ENCODE measurements at places on chromosomes 4 and X. TPM values are rescaled to one million over a fixed set of nuclear protein-coding genes. Genes with fewer than 3 reads are reported as not detected.

The PPP1R2C gene
- not detected for polyA plus RNA-seq

The ADH1B gene
- 9.6 TPM for polyA plus RNA-seq

The CD40LG gene
- 0.81 TPM for polyA plus RNA-seq

The BMPR1B gene
- polyA plus RNA-seq = 1.2 TPM

The ARMCX1 gene
- 37.1 TPM for polyA plus RNA-seq

The MND1 gene
- polyA plus RNA-seq = 6.8 TPM

The HCFC1 gene
- polyA plus RNA-seq = 33.3 TPM

The GRIA3 gene
- 0.43 TPM for polyA plus RNA-seq

The DACH2 gene
- polyA plus RNA-seq = 1.9 TPM

The PRDM5 gene
- polyA plus RNA-seq = 14.7 TPM

The CTAG1A gene
- polyA plus RNA-seq = not detected

The TMPRSS11A gene
- 0.04 TPM for polyA plus RNA-seq

The SMIM43 gene
- polyA plus RNA-seq = 0.48 TPM

The ANOS1 gene
- 5.9 TPM for polyA plus RNA-seq

GRCh38 chr4:80911458-80911857, 119.0 kb upstream of the BMP3 start:
- DNase-seq = no peak

- no peak for DNase-seq
Measured at GRCh38 chrX:143623657-143624056, 12.2 kb downstream of the SLITRK4 start.

- no peak for DNase-seq
Measured at GRCh38 chr4:41989994-41990364, 351 bp upstream of the SLC30A9 start.

GRCh38 chrX:78658845-78659744, at the start of gene RTL3:
RTL3 (minus strand) TSS chrX:78659328; CDS start chrX:78658420, 908 bp downstream.
- DNase-seq = no peak

- DNase-seq = no peak
Measured at GRCh38 chrX:119132316-119132715, 4.7 kb upstream of the KIAA1210 start.

GRCh38 chr4:65538571-65538970, 131.7 kb downstream of the EPHA5 start:
- no peak for DNase-seq

GRCh38 chr4:56655209-56655626, 25.9 kb downstream of the HOPX start:
- no peak for DNase-seq

DNA sequence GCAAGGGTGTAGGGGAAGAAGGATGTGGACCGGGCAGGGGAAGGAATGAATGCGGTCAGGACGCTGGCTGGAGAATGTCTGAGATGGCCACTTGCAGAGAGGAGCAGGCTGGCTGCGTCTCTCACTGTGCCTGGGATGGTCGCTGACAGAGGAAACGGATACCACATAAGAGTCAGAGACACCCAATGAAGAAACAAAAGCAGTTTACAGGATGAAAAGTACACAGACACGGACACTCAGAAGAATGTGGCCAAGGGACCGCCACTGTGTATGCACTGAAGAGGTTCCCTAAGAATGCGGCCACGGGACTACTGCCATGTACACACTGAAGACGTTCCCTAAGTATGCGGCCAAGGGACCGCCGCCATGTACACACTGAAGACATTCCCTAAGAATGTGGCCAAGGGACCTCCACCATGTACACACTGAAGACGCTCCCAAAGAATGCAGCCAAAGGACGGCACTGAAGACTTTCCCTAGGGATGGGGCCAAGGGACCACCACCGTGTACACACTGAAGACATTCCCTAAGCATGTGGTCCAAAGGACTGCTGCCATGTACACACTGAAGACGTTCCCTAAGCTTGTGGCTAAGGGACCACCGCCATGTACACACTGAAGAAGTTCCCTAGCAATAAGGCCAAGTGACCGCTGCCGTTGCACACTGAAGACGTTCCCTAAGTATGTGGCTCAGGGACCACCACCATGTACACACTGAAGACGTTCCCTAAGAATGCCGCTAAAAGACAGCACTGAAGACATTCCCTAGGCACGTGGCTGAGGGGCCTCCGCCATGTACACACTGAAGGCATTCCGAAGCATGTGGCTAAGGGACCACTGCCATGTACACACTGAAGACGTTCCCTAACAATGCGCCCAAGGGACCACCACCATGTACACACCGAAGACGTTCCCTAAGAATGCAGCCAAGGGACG, 32.2 kb downstream of the DHRSX start:
- no peak for DNase-seq

DNA sequence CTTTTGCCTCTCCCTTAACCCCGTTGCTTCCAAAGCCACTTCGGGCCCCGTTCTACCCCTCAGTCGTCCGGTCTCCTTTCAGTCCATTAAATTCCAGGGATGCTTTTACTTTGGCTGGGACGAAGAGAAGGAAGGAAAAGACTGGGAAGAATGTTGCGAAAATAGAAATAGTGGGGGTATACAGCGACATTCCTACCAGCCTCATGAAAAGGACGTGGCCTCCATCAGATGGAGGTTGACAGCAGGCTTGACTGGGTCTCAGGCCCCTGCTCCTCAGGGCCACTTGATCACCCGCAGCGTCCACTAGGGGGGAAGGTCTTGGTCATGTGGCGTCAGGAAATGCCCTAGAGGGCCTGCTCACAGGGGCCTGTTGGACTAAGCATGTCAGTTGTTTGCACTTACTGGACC, 657 bp upstream of the ANKRD50 start:
- no peak for DNase-seq

- peak; percentile 30 for DNase-seq
Measured at GRCh38 chr4:133147921-133148689, 989 bp upstream of the PCDH10 start.

DNA sequence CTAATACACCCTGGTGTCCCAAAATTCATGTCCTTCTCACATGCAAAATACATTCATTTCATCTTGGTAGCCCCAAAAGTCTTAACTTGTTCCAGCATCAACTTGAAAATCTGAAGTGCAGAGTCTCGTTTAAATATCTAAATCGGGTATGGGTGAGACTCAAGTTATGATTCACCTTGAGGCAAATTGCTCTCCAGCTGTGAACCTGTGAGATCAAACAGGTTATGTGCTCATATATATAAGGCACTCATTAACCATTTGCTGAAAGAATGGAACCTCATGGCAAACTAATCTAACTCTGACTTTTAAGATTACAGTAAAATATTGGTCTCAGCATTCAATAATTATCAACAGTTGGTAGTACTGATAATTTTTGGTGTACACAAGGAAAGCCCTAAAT, 55.5 kb downstream of the PDLIM5 start:
- no peak for DNase-seq

- no peak for DNase-seq
Measured at GRCh38 chr4:106816496-106816895, 219.6 kb downstream of the DKK2 start.

GRCh38 chr4:834368-835147, 8.6 kb upstream of the CPLX1 start:
- no peak for DNase-seq

GRCh38 chr4:163048447-163048846, 118.2 kb downstream of the NAF1 start:
- no peak for DNase-seq

GRCh38 chr4:109472343-109472761, 38.7 kb downstream of the SEC24B start:
- no peak for DNase-seq

GRCh38 chr4:139852612-139853269, 187.1 kb downstream of the MGST2 start:
- no peak for DNase-seq

- DNase-seq = no peak
Measured at GRCh38 chr4:124753941-124754581, 41.5 kb upstream of the ANKRD50 start.

- no peak for DNase-seq
Measured at GRCh38 chr4:41428601-41429279, 109.2 kb upstream of the LIMCH1 start.

GRCh38 chr4:113404841-113405240, 355.4 kb downstream of the ANK2 start:
- no peak for DNase-seq

- peak; percentile 11 for DNase-seq
Measured at GRCh38 chr4:125750828-125751466, 436.2 kb downstream of the FAT4 start.

DNA sequence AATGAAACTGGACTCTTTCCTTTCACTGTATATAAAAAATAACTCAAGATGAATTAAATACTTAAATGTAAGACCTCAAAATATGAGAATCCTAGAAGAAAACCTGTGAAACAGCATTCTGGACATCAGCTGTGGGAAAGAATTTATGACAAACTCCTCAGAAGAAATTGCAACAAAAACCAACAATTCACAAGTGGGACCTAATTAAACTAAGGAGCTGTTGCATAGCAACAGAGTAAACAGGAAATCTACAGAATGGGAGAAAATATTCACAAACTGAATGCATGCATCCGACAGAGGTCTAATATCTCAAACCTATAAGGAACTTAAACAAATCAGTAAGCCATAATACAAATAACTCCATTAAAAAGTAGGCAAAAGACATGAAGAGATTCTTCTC, 851.7 kb upstream of the PCDH10 start:
- DNase-seq = peak; percentile 12

DNA sequence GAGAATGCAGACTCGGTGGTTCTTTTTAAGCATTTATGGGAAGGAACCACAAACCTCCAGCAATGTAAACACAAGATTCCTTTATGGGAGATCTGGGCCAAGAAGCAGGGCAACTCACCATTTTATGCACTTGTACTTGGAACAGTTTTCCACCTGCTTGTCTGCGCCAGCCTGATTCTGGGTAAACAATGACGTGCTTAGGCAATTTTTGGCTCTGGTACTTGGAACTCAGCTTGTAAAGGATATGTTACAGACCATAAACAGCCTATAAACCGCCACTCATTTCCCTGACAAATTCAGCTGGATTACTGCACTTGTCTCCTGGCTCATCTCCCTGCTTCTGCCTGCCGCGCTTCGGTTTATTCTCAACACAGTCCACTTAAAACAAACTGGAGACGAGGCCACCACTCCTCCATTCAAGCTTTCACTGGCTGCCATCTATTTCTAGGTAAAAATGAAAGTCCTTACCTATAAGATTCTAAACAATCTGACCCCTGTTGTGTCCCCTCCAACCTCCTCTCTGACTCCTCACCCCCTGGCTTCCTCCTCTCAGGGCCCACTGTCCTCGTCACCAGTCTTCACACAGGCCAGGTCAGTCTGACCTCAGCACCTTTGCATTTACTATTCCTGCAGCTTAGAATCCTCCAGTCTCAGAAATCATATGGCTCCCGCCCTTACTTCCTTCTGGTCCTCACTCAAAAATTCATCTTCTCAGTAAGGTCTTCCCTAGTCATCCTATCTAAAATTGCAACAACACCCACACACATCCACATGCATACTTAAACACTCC, 205.9 kb upstream of the GALNT7 start:
- DNase-seq = peak; percentile 50

GRCh38 chr4:153472122-153473037, 6.2 kb downstream of the TMEM131L start:
- no peak for DNase-seq

DNA sequence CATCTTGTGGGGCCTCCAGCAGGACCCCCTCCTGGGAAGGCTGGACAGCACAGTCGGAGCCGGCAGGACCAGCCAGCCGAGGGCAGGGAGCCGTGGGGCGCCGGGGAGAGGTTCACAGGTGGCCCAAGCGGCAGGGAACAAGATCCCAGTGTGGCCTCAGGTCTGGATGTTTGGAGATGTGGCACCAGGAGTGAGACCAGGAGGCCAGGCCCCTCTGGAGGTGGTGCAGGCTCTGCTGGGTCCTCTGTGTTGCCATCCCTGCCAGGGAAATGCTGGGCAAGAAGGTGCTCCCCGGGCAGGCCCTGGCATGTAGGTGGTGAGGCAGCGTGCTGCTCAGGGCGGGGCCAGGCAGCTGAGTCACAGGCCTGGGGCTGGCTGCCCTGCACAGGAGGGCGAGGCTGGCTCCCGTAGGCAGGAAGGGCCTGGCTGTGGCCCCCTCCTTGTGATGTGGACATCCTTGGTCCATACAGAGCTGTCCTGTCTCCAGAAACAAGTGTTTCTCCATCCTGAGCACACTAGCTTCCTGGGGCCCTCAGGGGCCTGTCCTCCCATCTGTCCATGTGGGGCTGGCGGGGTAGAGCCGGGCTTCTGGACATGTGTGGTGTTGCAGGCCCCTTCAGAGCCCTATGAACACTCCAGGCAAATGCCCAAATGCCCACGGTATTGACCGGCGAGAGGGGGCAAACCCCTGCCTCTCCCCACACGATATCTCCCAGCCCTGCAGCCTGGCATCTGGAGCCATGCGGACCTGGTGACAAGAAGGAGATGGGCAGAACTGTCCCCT, 4.8 kb upstream of the HGFAC start:
- DNase-seq = no peak

- no peak for DNase-seq
Measured at GRCh38 chrX:9378980-9379696, 85.7 kb upstream of the TBL1X start.

- no peak for DNase-seq
Measured at GRCh38 chr4:45580334-45580733, 543.5 kb downstream of the GABRG1 start.

DNA sequence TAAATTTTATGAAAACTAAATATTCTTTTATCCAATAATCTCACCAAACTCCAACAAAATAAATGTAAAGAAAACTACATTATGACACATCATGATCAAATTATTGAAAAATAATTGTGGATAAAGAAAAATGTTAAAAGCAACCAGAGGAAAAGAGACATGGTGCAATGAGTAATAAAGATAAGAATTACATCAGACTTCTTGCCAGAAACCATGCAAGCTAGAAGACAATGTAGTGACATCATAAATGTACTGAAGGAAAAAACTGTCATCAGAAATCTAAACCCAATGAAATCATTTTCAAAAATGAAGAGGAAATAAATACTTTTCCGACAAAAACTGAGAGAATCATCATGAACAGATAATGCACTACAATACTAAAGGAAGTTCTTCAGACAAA, 135.9 kb upstream of the EOLA2 start:
- no peak for DNase-seq

DNA sequence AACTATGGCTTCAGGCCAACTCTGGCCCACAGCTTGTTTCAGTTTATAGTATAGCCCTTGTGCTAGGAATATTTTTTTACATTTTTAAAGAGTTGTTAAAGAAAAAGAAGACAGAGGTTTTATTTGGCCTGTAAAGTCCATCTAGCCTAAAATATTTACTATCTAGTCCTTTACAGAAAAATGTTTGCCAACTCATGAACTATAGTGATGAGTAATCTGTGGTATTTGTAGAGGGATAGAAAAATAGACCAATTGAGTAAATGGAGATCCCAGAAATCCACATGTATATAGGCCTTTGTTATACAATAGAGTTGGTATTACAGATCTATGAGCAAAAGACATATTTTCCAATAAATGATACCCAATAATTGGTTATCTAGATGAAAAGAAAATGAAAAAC, 288.7 kb downstream of the PRDM5 start:
- DNase-seq = no peak

- no peak for DNase-seq
Measured at GRCh38 chrX:6678313-6678712, 143.4 kb upstream of the VCX3A start.

Measured in large intestine (tissue), 12 donors.